Activated CD4-positive, alpha-beta T cell treated with anti-CD3 and anti-CD28 coated beads, Interleukin-2, amount 10 ng/mL, durations not matched to agents 7 days and 5 days (primary cell): ENCODE measurements at places on chromosomes 6 and 20.

DNA sequence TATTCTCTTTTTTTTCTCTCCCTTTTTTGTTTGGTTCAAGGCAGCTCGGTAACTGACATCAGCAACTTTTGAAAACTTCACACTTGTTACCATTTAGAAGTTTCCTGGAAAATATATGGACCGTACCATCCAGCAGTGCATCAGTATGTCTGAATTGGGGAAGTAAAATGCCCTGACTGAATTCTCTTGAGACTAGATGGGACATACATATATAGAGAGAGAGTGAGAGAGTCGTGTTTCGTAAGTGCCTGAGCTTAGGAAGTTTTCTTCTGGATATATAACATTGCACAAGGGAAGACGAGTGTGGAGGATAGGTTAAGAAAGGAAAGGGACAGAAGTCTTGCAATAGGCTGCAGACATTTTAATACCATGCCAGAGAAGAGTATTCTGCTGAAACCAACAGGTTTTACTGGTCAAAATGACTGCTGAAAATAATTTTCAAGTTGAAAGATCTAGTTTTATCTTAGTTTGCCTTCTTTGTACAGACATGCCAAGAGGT is 10.6 kb downstream of the HEY2 start:
- no peak for DNase-seq

DNA sequence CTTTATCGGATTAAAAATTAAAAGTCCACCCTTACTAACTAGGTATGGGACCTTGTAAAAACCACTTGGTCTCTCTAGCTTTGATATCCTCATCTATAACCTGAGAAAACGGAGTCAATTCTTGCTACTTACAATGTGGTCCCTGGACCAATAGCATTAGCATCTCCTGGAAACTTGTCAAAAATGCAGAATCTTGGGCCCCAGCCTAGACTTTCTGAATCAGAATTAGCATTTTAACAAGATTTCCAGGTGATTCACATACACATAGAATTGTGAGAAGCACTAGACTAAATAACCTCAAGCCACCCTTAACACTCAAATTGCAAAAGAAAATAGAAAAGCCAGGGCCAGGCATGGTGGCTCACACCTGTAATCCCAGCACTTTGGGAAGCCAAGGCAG is 96.6 kb downstream of the RNGTT start:
- DNase-seq: no peak

DNA sequence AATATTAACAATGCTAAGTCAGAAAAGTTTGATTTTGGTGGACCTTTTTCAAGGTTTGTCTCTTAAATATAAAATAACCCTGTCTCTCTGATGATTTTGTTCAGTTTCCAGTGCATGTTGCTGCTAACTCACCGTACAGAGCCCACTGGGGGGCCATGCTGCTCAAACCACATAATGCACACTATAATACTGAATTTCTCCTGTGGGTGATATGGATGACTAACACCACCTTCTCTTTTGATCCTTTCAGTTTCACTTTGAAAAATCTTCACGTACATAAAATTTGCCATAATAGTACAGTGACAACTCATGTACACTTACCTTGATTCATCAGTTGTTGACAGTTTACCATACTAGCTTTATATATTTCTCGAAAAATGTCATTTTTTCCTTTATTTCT is 506.6 kb upstream of the MAN1A1 start:
- peak; percentile 10 for DNase-seq

DNA sequence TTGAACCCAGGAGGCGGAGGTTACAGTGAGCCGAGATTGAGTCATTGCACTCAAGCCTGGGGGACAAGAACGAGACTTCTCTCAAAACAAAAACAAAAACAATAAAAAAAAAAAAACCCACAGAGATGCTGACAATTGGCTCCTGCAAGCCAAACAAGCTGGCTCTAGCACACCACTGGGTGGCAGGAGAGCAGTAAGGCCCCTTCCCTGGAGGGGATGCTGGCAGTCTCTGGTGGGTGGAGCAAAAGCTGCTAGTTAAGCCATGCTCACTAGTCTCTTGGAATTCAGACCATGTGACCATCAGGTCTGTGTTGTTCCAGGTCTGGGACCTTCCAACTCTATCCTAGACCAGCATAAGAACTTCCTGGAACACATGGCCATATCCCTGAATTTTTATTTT is 18.9 kb upstream of the DSN1 start:
- DNase-seq: peak; percentile 23

- no peak for DNase-seq
Observed at GRCh38 chr6:31948753-31949413, 3.0 kb downstream of the CFB start.
